ENCODE measurements at places on chromosomes 6 and 20.
A peak's percentile ranks its signal among the peaks of the same experiment; 100 is the strongest.

DNA sequence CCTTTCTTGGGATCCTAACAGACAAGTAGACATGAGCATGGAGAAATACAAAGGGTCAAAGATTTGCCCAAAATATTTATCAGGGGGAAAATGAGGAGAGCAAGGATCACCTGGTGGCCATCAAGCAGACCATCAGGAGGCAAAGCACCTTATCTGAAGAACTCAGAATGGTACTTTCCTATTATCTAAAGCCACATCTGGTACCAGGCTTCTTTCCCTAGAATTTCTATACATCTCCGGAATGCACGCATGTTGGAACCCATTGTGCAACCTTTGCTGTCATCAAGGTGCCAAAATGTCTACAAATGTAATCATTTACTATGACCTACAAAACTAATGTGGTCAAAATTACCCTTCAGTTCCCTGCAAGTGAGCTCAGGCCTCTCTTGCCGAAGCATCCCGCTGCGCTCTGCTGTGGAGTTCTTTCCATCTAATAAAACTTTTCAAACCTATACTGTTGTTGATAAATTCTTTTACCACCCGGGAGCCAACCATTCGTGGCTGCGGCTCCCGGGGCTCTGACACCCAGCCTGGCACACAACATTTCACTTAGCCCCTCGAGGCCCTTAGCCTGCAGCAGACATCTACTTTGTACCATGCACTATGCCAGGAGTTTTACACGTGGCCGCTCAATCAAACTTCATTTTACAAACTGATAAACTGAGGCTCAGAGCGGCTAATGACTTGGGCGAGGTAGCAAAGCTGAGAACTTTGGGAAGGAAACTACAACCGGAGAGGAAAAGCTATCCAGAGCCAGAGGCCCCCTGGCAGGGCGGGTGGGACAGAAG is 3.8 kb upstream of the CPXM1 start:
- no peak for DNase-seq

DNA sequence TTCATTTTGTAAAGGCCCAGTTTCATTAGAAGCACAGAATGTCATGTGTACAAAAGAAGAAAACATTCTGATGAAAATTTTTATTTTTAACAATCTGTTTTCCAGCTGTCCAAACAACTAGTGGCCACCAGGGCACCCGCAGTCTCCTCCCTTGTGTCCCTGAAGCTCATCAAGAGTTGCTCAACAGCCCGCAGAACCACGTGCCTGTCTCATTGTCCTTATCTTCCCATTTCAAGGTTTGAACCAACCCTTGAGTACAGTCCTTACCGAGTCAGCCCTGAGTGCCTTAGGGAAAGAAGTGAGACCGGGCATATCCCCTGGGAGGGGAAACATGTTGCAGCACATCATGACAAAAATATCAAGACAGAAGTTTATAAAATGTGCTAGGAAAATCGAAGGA is 15.9 kb upstream of the ZNF133 start:
- no peak for DNase-seq

GRCh38 chr6:69456086-69456485 is 340.7 kb downstream of the LMBRD1 start:
- DNase-seq, result no peak

DNA sequence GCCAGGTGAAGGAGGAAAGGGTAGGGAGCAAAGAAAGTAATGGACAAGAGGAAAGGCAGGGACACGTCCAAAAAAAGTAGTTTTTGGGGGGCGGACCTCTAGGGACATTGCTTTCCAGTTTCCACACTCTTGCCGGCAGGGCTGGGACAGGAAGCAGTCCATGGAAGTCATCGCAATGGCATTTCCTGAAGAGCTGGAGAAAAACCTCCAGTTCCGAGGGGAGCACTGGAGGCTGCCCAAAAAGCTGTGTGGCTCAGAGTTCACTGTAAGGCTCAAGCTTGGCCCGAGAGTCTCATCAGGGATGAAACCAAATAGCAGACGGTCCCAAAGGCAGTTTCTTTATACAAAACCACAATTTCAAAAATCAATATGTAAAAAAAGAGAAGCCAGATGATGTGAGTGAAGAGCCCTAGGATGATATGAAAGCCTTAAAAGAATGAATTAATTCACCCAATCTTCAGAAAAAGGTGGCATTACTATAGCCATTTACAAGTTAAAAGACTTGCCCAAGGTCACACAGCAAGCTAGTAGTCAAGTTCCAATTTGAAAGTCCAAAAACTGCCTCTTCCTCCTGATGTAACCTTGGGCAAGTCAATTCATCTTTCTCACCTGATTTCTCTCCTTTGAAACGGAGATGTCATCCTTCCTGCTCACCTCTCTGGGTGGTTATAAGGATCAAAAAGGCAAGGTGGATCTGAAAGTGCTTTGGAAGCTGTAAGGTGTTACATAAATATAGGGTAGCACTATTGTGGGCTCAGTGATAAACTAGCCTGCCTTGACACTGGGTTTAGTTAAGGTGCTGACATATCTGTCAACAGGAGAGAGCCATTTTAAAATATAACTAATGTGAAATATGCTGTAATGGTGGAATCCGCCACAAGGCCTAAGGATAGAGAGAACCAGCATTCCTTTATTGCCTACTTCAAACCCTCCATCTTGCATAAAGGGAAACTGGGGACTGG is 9.1 kb downstream of the BCL2L1 start:
- peak; percentile 93 for DNase-seq

GRCh38 chr20:44701118-44701857 is 13.9 kb upstream of the CCN5 start:
- DNase-seq, result no peak

- DNase-seq, result no peak
Measured at GRCh38 chr20:19320005-19320404, 107.6 kb downstream of the SLC24A3 start.

GRCh38 chr6:10555625-10556309 is 34.6 kb downstream of the GCNT2 start:
- DNase-seq, result peak; percentile 55

DNA sequence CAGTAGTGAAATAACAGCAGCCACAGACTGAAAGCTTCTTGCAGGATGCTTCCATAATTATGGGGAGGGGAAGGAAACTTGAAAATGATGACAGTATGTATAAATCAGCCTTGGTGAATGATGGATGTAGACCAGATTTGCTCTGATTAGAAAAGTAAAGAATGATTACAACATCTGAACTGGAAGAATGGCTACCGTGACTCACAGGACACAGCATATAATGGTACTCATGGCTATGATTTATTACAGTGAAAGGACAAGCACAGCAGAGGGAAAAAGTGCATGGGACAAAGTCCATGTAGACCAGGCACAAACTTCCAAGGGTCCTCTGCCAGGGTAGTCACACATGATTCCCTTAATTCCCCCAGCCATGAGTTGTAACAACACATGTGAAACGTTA is 70.7 kb upstream of the POPDC3 start:
- DNase-seq, result no peak

DNA sequence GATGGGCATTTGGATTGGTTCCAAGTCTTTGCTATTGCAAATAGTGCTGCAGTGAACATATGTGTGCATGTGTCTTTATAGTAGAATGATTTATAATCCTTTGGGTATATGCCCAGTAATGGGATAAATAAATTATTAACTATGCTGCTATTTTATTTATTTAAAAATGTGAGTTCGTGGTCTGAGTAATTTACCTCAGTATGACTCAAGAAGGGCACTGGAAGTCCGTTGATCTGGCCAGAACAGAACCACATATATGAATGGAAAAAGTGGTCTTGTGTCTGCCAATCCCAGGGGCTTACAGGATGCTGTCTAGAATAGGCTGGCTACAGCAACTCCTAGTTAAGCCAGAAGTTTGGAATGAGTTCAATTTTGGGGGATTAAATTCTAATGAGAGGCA is 27.6 kb upstream of the HLA-C start:
- DNase-seq, result no peak

DNA sequence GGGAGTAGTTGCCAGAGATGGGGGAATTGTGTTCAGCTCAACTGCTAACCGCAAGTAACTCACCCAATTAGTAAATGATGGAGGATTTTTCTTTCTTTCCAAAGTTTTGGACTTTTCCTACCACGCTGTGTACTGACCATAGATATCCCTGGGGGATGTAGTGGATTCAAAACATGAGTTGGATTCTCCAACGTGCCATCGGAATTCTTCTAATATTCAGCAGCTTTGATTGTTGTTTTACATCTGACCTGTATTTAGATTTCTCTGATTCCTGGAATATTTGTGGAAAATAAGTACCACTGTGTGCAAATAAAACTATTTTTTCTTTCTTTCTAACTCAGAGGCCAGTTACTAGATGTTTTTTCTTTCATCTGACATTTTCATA is 1.1 kb downstream of the CCDC170 start:
- DNase-seq, result no peak

DNA sequence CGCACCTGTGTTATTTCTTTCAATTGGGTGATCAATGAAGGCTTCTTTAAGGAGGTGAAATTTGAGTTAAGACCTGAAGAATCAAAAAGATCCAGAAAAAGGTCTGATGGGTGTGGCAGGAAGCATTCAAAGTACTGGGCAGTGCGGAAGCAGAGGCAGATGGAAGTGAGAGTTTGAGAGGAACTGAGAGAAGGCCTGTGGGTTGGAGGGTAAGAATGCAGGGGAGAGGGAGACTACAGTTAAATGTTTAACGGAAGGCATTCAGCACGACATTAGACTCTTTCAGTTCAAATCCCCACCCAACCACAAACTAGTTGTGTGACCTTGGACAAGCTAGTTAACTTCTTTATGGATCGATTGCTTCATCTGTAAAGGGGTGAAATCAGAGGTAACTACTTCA is 50.5 kb upstream of the GCM1 start:
- DNase-seq, result no peak

GRCh38 chr6:164502833-164503232 is 806.6 kb downstream of the C6orf118 start:
- no peak for DNase-seq

- no peak for DNase-seq
Measured at GRCh38 chr20:43689165-43689564, 22.3 kb downstream of the MYBL2 start.

- no peak for DNase-seq
Measured at GRCh38 chr6:127506894-127507293, 12.2 kb downstream of the MTCL3 start.

DNA sequence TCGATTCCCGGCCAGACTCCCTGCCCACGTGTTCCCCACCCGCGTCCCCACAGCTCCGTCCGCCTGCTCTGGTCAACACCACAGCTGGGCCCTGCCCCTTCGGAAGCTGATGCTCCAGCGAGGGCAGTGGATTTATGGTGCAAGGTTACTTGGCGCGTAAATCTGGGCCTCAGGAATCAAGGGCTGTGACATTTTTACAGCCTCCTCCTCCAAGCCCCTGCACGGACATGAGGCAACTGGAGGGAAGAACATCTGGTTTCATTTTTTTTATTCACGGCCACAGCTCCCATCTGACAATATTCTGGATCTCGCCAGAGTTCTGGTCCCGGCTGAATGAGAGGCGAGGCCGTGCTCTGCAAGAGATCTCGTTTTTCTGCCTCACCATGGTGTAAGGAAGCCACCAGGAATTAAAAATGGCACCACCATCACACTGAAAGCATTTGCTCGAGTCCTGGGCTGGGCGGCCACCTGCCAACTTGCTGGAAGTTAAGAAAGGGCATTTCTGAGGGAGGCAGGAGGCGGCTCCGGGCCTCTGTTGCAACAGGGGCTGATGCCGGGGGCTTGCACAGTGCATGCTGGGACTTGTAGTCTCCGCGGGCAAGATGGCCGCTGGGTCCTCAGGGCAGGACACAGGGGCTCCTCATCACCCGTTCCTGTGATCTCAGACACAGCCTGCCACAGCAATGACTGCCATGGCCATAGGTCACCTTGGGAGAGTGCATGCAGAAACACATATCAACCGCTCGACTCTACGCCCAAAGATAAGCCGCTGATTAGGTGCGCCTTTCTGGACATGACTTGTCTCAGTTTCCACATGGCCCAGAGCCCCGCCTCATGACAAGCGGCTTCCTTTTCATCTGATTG is 148.5 kb downstream of the LY86 start:
- no peak for DNase-seq

- no peak for DNase-seq
Measured at GRCh38 chr20:673603-674001, 2.0 kb downstream of the SCRT2 start.

- DNase-seq, result no peak
Measured at GRCh38 chr6:34323300-34323699, 69.2 kb downstream of the NUDT3 start.

DNA sequence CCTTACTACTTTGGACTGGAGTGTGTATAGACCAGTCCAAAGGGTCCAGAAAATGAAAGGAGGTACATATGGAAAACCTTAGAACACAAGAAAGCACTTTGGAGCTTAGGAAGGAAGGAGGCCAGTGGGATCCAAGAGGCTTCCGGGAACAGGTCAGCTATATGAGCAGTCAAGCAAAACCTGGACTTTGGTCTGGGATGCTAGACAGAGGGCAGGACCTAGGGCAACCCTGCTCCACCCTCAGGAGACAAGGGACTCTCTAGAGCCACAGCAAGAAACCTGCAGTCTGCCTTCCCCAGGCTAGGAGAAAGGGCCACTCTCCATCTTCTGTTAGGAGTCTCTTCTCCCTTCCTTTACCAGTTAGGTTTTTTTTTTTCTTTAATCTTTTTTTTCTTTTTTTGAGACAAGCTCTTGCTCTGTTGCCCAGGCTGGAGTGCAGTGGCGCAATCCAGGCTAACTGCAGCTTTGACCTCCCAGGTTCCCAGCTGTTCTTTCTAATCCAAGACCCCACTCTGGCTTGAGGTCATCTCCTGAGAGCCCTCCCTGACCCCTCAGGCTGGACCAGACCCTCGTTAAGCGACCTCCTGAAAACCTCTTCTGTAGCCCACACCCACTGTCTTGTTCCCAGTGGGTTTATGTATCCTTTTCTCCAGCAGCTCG is 4.6 kb downstream of the KCNK5 start:
- DNase-seq, result no peak

All from SJSA1 (cell line).